ENCODE measurements at places on chromosomes 16 and 17.

DNA sequence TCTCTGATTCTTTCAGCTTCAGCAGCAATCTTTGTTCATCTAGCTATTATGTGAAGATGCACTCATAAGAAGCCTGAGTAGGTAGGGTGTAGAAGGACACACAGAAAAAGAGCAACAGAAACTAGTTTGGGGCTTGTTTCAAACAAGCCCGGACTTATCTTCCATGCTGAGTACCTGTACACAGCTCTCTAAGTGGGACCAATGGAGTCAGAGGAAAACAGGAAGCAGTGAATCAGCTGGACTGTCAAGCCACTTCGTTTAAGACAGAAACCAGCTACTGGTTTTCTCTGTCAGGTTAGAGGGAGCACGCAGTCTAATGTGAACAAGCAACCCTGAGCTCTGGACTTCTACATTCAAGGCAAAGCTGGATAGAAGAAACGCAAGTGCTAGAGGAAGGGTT is 16.0 kb downstream of the MAP2K6 start:
- DNase-seq = no peak

- DNase-seq = no peak
These were observed 2051.3 kb downstream of the TP53TG3F start for GRCh38 chr16:35510701-35511100.

GRCh38 chr17:16952401-16952800 is 19.5 kb downstream of the TNFRSF13B start:
- DNase-seq = no peak

GRCh38 chr17:50272246-50272645 is 2.0 kb upstream of the TMEM92 start:
- no peak for DNase-seq

DNA sequence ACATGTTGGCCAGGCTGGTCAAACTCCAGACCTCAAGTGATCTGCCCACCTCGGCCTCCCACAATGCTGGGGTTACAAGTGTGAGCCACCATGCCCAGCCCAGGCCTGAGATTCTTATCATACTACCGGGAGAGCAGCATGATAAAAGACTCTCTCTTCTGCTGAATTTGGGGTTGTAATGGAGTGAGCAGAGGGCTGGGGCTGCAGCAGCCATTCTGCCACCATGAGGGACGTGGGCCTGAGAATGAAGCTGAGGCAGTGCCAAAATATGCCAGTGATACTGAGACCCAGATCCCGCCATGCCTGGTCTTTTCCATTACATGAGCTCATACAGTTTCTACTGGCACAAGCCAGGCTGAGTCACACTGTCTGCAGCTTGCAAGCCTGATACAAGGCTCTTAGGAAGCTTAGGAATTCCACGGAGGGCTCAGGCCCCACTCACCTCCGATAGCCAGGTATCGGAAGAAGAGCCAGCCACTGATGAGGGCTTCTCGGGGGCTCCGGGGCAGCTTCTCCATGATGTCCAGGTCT is 19.6 kb upstream of the P2RX1 start:
- DNase-seq = no peak

- no peak for DNase-seq
These were observed 545.3 kb upstream of the SALL1 start for GRCh38 chr16:51696376-51696775.

GRCh38 chr16:73448970-73449369 is 401.0 kb upstream of the ZFHX3 start:
- DNase-seq = no peak

- DNase-seq = no peak
These were observed 2.3 kb downstream of the GP1BA start for GRCh38 chr17:4934173-4934979.

- no peak for DNase-seq
These were observed 36.4 kb downstream of the CDK5R1 start for GRCh38 chr17:32523017-32523680.

DNA sequence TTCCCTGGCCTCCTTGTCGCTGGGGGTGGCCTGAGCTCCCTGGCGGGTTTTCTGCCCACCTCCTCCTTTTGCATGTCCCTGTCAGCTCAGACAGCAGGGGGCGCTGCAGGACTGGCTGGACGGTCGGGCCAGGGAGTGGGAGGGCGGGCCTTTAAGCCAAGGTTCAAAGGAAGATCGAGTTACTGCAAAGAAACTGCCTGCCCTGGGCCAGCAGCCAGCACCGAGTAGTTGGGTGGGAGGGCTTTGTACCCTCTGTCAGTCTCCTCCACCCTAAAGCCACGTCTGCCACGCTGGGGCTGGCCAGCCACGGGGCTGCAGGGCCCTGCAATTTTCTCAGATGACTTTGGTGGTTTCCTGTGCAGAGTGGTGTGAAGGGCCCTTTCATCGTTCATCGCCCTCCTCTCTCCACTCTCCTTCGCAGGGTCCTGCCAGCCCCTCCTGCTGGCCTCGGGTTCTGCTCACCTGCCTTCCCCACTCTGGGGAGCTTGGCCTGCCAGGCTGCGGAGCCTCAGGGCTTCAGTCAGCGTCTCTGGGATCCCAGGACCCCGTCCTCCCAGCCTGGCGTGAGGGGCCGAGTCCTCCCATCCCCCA is 12.3 kb downstream of the GPR142 start:
- DNase-seq = peak; percentile 93

GRCh38 chr17:48639136-48639535 is 13.0 kb upstream of the HOXB9 start:
- no peak for DNase-seq

DNA sequence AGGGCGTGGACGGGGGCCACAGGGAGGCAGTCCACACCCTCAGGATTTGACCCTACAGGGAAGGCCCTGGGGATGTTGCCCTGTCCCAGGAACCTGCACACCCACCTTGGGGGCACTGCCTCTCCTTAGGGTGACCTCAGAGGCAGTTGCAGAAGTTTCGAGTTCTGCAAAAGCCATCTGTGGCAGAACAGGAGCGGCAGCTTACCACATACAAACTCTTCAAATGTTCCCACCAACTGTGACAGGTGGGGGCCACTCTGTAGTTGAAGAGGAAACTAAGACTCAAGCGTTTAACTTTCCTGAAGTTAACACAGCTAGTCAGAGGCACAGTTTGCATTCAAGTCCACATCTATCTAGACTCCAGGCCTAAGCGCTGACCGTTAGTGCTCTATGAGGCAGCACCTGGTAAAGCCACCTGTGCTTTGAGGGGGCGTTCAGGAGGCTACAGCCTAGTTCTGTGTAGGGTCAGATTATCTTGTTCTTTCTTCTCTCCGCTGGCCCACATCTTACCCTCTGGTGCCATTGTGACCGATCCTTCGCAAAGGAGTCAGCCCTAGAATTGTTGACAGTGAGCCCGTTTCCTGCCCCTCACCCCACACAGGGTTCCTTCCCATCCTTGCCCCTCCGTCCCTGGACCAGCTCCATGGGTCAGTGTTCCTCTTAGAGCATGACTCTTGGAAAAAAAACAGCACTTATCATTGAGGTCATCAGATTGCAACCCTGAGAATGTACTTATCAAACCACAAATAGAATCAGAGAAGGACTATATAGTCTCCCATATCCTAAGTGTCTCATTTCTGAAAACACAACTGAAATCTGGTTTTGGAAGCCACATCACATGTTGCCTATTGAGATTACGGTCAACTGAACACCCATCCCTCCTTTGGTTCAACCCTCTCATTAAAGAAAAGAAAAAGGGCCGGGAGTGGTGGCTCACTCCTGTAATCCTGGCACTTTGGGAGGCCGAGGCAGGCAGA is 45.4 kb downstream of the CDH1 start:
- no peak for DNase-seq

GRCh38 chr16:77849646-77850258 is 61.4 kb downstream of the VAT1L start:
- DNase-seq = no peak

DNA sequence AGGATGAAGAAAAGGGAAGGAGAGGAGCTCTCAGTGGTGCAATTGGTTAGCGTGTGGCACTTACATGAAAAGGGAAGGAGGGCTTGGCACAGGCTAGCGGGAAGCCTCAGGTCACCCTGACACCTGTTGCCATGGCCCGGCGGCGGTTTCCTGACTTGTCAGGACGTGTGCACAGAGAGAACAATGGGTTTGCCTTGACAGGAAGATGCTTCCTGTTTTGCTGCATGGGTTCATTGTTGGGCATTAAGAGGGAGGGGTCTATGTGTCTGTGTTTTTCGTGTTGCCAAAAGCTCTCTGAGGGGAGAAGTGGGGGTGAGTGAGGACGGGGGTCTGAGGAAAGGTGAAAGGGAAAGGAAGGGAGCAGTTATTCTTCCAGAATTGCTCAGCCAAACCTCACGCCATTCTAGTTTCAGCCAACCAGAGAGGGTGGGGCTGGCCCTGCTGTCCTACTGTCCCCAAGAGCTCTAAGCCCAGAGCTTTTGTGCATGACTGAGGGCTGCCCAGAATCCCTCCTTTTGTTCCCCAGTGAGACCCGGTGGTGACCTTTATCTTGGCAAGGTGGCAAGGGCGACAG is 17.1 kb upstream of the CCR7 start:
- DNase-seq = no peak

- no peak for DNase-seq
These were observed 5.4 kb upstream of the ZNF213 start for GRCh38 chr16:3129137-3130131.

GRCh38 chr16:59047114-59047513 is 313.0 kb upstream of the GOT2 start:
- DNase-seq = no peak

DNA sequence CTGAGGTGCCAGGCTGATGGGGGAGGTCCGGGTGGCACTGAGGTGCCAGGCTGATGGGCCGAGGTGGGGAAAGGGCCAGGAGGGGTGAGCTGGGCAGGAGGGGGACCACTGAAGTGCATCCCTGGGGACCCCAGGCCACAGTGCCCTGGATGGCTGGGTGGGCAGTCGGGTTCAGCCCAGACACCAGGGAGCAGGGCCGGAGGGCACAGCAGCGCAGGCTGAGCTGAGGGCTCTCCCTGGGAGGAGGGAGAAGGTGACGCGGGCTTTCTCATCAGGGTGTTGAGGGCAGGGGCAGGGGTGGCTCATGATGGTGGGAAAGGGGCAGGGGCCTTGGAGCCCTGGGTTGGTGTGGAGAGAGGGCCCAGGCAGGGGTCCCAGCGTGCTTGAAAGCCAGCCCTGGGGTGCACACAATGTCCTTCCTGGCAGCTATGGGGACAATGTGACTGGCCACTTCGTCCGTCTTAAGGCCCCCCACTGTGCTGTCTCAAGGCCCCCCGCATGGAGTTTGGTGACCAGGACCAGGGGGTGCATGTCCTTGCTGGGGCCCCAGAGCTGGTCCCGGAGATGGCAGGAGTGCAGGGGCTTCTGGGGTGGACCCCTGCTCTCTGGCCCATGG is 16.0 kb downstream of the CD7 start:
- DNase-seq = no peak

DNA sequence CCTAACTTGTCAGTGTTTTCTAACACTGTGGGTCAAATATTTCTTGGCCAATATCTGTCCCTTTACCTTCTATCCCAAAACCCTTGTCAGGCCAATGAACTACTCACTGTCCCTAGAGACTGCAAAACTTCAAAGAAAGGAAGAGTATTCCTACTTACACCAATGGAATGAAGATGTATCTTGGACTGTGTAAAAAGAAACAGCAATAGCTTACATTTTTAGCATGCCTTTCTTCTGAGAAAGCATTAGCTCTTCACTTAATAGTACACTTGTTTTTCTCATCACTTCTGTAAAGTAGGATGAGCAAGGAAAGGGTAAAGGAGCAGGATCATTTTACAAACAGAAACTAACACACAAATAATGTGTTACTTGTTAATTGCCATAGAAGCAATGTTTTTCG is 73.9 kb downstream of the STH start:
- DNase-seq = no peak

All from stimulated activated CD8-positive, alpha-beta memory T cell treated with anti-CD3 and anti-CD28 coated beads, Interleukin-4, amount 100 ng/mL, for 4 hours (primary cell).